ENCODE measurements at places on chromosomes 5 and 9.

DNA sequence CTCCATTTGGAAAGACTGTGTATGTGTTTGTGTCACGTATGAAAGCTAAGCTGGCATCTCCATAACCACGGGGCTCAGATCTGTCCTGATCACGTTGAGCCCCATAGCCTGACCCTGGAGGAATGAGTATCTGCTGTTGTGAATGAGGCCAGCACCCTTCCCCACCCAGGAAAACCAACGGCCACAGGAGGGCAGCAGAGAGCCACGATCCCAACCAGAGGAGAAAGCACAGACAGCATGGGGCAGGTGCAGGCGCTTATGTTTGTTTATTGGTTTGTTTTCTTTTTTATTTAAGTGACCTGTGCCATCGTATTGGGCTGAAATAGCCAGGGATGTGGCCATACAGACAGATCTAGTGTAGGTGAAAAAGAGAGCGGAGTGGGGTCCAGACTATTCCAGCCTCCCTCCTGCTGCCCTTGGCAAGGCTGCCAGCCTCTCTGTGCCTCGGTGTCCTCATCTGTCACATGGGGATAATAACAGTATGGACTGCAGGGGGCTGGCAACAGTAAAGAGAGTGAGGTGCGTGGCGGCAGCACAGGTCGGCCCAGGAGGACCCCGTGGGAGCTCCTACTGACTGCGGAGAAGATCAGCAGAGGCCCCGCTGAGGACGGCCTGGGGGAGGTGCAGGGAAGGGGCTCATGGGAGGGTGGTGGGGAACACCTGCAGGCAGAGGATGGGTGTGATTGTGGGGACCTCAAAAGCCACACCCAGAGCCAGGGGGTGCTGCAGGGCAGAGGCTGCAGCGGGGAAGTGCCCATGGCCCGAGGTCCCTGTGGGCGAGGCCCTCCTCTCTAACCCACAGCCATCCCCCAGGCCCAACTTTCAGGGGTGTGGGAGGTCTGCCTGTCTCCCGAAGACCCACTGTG, 12.1 kb downstream of the OR2V2 start:
- peak; percentile 86 for DNase-seq

DNA sequence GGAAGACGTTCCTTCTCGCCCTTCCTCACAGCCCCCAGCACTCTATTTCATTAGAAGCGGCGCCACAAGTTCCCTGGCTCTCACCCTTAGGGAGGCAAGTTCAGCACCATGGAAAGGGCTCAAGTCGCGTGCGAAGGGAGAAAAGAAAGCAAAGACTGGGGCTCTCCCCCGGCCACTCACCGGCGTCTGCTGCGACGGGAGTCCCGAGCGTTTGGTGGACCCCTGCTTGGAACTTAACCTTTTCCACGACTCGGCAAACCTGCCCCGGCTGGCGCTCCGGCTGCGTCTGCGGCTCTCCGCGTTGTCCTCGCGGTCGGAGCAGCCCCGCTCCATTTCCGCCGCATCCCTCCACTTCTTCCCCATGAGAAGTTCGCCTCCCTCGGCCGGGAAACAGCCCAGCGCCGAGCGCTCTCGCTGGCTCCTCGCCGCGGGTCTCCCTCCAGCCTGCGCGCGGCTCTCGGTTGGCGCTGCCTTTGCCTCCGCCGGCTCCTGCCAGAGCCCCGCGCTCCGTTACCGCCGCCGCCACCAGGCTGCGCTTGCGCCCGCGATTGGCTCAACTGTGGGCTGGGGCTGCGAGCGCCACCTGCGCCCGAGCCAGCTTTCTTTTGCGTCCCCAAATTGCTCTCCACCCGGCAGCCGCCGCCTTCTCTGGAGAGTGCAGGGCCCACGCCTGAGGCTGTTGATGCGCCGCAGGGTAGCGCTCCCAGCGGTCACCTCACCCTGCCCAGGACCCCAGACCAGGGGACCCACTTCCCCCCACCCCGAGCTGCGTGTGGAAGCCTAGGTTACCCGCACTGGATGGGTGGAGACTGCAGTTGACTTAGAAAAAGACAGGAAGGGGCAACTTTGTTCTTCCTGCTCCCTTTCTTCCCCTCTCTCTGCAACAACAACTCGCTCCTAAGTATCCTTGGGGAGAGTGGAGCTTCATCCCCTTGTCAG, 321.6 kb downstream of the CEMIP2 start:
- peak; percentile 68 for DNase-seq

GRCh38 chr5:178449163-178450070, 140.8 kb downstream of the COL23A1 start:
- DNase-seq: no peak

DNA sequence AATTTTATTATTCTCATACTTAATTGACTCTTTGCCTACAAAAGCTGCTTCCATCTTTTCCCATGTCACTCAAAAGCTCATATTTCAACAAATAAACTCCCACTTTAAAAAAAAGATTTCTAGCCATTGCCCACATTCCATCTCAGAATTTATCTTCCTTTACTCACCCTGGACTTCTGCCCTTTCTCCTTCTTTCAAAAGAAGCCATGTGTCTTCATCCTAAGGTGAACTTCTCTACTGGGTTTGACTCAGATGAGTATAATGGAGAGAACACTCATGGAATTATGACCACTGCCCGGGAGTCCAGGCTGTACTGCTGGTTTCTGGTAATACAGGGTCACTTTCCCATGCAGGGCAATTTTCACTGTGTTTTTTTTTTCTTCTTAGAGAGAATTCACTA, 548.5 kb upstream of the ZNF462 start:
- no peak for DNase-seq

DNA sequence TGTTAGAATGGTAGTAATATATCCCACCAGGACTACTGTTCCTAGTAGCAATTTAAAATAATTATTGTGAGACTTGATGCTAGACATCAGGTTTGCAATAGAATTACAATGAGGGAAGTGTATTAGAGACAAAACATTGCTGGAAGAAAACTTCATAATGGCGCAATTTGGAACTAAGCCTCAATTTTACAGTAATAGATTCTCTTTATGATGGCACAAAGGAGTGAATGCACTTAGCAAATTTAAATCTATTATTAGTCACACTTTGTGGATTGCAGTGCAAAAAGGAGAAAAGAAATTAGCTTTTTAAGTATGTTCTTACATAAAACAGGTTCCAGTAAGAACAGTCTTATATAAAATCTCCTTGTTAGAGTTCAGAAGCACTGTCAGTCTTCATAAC, 358.3 kb downstream of the KIAA0825 start:
- no peak for DNase-seq
